ENCODE measurements at places on chromosomes 3 and 15. TPM values are rescaled to one million over a fixed set of nuclear protein-coding genes. Genes with fewer than 3 reads are reported as not detected.

DNA sequence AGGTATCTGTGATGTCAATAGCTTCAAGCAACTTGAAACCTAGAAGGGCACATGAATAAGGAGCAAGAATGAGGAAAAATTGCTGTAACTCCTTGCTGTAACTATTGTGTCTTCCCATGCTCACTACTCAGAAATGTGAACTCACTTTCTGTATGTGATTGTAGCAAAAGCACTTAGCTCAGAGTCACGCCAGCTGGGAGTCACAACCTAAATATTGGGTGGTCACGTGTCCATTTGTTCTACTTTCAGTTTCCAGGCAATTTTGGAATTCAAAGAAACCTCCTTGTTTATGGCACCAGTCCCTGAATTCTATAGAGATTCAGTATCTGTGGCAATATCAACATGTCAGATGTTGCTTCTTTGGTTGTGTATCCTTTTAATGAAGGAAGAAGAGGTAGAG, 241.6 kb upstream of the AZI2 start:
- no peak overlapping the region for H3K27ac ChIP-seq
- H3K36me3 ChIP-seq, result no peaks in the 10 kb centered on the region
- no peak for DNase-seq
- no peaks in the 10 kb centered on the region for H3K27me3 ChIP-seq
- peak overlapping the region; percentile 17 for H3K4me3 ChIP-seq
- H3K4me1 ChIP-seq, result peaks cover 10% of the 10 kb centered on the region

DNA sequence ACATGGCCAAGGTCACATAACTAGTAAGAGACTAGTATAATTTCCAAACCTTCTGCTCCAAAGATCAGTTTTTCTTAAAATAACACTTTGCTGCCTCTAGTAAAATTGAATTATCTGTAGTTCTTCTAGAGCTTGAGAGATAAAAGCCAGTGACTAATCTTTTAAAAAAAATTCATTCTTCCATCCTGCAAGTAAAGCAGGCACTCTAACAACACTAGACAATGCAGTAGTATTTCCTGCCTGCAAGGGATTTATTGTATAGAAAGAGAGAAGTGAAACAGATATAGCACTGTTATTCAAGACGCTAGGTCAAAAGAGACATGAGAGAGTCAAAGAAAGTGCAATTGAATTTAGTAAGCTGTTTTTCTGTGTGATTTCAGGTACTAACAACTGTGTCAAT, 159.5 kb upstream of the TBC1D5 start:
- no peak for DNase-seq
- no peak overlapping the region for H3K4me3 ChIP-seq
- no peaks in the 10 kb centered on the region for H3K4me1 ChIP-seq
- H3K27me3 ChIP-seq, result no peaks in the 10 kb centered on the region
- H3K36me3 ChIP-seq, result no peaks in the 10 kb centered on the region
- H3K27ac ChIP-seq, result no peak overlapping the region

GRCh38 chr3:13235079-13235478, 161.8 kb upstream of the IQSEC1 start:
- H3K4me1 ChIP-seq, result peaks cover 24% of the 10 kb centered on the region
- H3K4me3 ChIP-seq, result no peak overlapping the region
- H3K36me3 ChIP-seq, result no peaks in the 10 kb centered on the region
- no peak overlapping the region for H3K27ac ChIP-seq
- DNase-seq, result peak; percentile 56
- peaks cover 43% of the 10 kb centered on the region for H3K27me3 ChIP-seq

DNA sequence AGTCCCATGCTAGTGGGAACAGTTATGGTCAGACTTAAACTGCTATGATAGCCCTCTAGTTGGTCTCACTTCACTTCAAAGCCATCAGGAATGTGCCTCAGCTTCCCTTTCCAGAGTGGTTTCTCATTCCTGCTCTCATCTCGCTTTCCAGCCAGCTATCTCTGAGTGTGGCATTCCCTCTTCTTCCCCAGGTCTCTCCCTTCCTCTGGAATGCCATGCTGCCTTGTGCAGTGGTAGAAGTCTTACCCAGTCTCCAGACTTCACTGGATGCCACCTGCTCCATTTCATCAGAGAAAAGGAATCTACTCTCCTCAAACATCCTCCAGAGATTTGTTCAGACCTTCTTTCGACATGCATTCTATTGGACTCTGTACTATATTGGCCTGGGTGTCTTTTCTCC, 83.0 kb downstream of the AGBL1 start:
- H3K36me3 ChIP-seq, result no peaks in the 10 kb centered on the region
- no peak overlapping the region for H3K27ac ChIP-seq
- peaks cover 20% of the 10 kb centered on the region for H3K27me3 ChIP-seq
- H3K4me1 ChIP-seq, result no peaks in the 10 kb centered on the region
- no peak overlapping the region for H3K4me3 ChIP-seq
- DNase-seq, result no peak

Gene LRRIQ4
- 0.27 TPM for total RNA-seq

Gene LRRC57
- 9.2 TPM for total RNA-seq

Gene NDUFB5
- total RNA-seq, result 135 TPM
